ENCODE measurements at places on chromosomes 11 and 22.

- DNase-seq: no peak
Measured at GRCh38 chr11:67519726-67520125, 3.5 kb downstream of the CABP2 start.

GRCh38 chr11:114083391-114084252, 24.1 kb downstream of the ZBTB16 start:
- no peak for DNase-seq

- no peak for DNase-seq
Measured at GRCh38 chr22:39234472-39234787, 10.4 kb downstream of the PDGFB start.

DNA sequence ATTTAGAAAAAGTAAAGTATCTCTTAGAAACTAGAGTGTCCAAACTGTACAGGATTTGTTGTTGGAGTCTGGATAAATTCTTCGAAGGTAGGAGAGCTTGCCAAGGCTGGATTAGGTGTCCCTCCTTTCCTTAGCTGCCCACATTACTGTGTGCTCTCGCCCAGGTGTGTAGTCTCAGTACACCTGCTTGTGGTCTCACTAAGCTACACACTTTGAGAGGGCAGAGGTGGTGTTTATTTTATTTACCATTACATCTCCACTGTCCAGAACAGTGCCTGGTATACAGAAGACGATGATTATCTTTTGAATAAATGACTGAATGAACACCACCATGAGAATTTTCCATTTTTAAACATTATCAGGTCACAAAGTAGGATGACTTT, 36.5 kb downstream of the VSIG10L2 start:
- DNase-seq: no peak

DNA sequence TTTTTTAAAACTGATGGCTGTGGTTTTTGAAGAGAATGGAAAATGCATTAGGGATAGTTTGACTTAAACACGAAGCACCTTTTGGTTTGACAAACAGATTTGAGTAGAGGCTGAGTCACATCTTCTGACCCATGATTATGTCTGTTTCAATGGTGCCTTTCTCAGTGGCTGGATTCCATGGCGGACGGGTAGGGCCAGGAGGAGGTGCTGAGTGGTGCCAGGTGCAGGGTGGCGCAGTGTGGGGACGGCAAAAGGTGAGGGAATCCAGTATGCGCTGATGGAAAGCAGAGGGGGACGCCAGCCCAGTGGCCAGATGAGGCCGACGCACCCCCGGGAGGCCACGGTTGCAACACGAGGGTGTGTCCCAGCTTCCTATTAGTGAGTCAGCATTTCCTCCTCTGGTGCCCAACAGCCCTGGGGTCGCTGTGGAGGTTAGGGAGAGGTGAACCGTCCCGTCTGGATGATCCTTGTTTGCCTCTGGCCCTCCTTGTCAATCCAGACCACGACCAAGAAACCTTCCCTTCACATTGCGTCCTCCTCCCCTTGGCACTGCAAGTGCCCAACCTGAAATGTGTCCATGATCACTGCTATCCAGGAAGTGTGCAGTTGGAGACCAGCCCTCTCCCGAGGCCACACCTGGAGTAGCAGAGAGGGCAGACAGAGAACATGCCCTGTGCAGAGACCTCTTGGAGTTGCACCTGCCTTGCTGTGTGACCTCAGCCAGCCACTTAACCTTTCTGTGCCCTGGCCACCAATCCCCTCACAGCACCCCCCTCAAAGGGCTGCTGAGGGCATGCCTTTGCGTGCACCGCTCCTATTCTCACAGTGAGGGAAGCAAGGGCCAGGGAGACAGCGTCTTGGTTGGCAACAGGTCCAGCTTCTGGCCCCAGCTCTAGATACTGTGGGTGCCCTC, 32.5 kb upstream of the ATXN10 start:
- peak; percentile 15 for DNase-seq

DNA sequence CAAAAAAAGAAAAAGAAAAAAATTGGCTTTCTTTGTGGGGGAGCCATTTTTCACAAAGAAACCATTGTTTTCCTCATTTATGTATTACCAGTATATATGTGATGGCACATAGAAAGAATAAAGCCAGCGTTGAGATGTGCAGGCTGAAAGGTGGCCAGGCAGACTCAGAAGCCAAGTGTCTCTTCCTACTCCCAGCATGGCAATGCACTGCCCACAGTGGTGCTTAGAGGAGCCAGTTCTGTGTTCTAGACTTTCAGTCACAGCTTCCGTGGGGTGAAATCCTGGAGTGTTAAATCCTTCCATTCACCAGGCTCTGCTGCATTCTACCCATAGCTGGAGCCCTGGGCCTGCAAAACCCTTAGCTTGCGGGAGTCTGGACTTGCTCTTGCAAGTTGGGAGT, 18.9 kb downstream of the SNAP29 start:
- no peak for DNase-seq

DNA sequence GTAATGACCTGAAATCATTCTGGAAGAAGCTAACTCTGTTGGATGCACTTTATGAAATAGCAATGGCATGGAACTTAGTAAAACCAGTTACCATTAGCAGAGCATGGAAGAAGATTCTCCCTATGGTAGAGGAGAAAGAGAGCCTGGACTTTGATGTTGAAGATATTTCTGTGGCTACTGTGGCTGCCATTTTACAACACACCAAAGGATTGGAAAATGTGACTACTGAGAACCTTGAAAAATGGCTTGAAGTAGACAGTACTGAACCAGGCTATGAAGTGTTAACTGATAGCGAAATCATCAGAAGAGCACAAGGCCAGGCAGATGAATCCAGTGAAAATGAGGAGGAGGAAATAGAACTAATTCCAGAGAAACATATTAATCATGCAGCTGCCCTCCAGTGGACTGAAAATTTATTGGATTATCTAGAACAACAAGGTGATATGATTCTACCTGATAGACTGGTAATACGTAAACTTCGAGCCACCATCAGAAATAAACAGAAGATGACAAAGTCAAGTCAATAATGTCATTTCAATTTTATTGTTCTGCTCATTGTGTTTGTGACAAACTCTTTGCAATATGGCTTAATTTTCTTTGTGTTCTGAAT, 2.0 kb downstream of the JRKL start:
- DNase-seq: no peak

DNA sequence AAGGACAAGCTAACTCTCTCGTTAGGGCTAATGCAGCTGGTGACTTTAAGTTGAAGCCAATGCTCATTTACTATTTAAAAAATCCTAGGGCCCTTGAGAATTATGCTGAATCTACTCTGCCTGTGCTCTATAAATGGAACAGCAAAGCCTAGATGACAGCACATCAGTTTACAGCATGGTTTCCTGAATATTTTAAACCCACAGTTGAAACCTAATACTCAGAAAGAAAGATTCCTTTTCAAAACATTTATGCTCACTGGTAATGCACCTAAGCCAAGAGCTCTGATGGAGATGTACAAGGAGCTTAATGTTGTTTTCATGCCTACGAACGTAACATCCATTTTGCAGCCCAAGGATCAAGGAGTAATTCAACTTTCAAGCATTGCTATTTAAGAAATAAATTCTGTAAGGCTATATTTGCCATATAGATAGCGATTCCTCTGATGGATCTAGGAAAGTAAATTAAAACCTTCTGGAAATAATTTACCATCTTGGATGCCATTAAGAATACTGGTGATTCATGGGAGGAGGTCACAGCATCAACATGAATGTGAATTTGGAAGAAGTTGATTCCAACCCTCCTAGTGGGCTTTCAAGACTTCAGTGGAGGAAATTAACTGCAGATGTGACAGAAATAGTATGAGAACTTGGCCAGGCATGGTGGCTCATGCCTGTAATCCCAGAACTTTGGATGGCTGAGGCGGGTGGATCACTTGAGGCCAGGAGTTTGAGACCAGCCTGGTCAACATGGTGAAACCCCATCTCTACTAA, 14.5 kb downstream of the XNDC1N start:
- DNase-seq: no peak

DNA sequence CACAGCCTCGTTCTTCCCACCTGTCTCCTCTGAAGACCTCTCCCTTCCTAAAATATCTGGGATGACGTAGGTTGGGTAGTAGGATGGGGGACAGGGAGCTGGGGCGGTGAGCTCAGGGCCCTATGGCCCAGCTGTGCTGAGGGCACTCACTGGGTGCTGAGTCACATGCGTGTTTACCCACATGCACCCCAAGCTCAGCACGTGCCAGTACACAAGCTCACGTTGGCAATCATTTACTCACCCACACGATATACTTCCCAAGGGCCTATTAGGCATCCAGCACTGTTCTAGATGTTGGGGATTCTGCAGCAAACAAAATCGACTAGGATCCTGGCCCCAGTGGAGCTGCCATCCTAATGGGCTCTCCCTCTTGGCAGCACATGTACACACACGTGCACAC, 28.7 kb downstream of the ARAP1 start:
- DNase-seq: no peak

DNA sequence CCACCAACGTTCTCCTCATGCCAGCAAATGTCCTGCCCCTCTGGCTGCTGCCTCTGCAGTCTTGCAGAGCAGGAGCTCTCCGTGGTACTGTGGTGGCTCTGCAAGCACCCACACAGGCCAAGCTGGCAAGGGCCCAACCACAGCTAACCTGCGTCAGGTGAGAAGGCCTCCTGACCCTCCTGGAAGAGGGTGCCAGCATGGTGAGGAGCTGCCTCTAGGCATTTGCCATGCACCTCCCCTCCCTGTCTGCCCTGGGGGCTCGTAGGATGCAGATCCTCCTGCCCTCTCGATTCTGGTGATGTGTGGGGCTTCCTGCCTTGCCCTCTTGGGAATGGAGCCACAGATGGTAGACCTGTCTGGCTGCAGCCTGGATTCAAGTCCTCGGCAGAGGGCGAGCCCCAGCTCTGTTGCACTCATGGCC, 1408.8 kb downstream of the TBC1D22A start:
- no peak for DNase-seq

GRCh38 chr11:29119707-29120618, 896.9 kb downstream of the KCNA4 start:
- DNase-seq: no peak

GRCh38 chr22:25919452-25919851, 177.5 kb downstream of the MYO18B start:
- no peak for DNase-seq

DNA sequence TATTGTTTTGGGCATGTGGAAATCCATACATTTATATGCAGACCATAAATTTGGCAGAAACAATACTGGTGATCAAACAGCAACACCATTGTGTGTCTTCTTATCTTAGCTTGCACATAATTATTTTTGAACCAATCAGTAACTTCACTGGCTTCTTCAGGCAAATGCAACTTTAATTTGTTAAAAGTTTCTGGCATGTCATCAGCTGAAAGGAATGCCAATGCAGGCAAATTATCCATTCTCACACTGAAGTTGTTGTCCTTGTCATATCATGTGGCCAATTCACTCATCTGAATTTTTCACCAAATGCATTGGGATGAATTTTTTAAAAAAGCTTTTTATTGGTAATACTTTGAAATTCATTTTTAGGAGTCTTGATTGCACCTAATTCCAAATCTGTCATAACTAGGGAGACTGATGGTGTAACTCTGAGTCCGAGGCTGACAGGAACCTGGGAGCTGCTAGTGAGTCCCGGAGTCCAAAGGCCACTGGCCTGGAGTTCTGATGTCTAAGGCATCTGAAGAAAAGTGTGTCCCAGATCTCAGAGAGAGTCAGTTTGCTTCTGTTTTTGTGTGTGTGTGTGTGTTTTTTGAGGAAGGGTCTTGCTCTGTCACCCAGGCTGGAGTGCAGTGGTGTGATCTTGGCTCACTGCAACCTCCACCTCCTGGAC, 17.4 kb upstream of the OR10V1 start:
- no peak for DNase-seq

GRCh38 chr11:113182288-113182687, 132.1 kb upstream of the TTC12 start:
- DNase-seq: no peak

DNA sequence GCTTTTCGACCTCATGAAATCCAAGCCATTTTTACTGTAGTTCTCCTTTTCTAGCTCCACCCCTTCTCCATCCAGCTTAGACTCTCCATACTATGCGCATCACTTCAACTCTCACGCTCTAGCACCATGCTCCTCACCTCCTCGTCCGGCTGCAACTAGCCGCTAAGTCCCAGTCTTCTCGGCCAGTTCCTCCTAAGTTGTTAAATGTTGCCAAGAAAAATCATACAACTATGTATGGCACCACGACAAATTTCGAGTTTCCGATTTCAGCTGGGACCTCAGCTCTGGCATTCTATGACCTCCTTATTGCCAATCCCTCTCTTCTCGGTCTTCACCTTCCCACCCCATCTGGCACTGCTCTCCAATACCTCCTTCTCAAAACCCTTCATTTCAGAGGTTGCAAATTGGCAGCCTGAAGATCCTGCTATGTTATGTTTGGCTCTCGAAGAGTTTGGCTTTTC, 1.0 kb downstream of the ZNF70 start:
- DNase-seq: no peak

DNA sequence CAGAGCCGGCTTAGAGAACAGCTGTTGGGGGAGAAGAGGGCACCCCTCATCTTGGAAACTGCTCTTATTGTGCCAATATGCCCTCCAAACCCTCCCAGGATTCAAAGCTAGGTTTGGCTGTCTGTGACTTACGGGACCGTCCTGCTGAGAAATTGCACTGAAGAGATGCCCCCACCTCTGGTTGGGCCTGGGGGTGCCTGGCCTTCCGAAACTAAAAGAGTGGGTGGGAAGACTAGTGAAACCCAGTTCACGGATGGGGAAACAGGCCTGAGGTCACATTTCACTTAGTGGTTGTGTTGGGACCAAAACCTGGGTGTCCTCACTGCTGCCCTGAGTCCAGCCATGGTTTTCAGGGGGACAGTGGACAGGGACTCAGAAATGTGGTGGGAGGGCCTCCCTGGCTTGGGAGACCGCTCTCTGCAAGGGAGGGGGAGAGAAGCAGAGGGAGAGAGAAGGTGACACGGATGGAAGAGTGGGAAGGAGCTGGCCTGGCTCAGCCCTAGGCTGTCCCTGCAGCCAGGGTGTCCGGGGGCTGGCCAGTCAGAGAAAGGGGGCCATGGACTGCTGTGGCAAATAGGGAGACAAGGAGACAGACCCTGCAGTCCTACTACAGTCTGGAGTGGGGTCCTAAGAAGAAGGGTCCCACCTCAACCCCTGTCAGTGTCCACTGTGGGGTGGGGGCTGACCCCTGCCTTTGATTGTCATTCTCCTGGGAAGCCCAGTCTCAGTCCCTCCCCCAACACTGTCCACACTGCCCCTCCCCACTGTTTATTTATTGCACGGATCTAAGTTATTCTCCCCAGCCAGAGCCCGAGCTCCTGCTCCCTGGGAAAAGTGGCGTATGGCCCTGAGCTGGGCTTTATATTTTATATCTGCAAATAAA, 13.6 kb downstream of the MAFF start:
- DNase-seq: no peak

GRCh38 chr11:18115360-18116127, 9.7 kb upstream of the SAAL1 start:
- DNase-seq: no peak

DNA sequence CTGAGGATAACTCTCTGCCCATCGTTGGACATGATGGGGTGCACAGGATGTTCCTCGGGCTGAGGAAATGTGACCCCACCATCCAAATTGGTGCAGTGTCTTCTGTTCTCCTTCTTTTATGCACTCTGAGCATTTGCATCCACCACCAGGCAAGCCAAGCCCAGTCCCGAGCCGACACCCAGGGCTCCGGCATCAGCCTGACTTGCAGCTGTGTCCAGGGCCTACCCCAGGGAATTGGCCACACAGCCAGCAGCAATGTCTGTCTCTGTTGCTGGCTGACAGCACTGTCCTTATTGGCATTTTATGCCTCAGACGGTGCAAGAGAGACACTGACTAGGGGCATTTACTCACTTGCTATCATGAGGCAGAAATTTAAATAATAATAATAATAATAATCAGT, 25.4 kb upstream of the CPT1A start:
- DNase-seq: no peak

Data from esophagus squamous epithelium (tissue), 5 donors.